ENCODE measurements at places on chromosomes 1 and 21.
A peak's percentile ranks its signal among the peaks of the same experiment; 100 is the strongest.

DNA sequence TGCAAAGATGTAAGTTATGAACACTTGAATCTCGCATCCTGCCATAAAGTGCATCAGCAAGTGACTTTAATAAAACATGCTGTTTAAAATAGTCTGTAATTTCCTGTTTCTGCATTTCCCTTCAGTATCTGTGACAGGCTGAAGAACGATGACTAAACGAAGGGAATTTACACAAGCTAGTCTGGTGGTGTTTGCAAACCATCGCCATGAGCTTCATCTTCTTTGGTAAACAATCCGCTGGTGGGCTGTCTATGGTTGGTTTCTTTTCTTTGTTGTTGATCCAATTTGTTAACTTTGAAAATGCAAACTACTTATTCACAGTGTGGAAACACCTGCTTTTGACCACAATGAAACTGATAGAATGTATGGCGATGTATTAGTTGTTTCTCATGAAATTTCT lies 13.9 kb downstream of the SERTAD4 start:
- DNase-seq = peak; percentile 42

GRCh38 chr1:74858136-74858535 lies 125.2 kb downstream of the TYW3 start:
- DNase-seq = no peak

- DNase-seq = no peak
Measured at GRCh38 chr1:31799196-31799894, 16.5 kb downstream of the SPOCD1 start.

GRCh38 chr1:176701151-176701866 lies 238.3 kb downstream of the PAPPA2 start:
- no peak for DNase-seq

- no peak for DNase-seq
Measured at GRCh38 chr1:19738076-19738475, 61.6 kb downstream of the TMCO4 start.

- no peak for DNase-seq
Measured at GRCh38 chr21:15259824-15260223, 195.0 kb upstream of the NRIP1 start.

DNA sequence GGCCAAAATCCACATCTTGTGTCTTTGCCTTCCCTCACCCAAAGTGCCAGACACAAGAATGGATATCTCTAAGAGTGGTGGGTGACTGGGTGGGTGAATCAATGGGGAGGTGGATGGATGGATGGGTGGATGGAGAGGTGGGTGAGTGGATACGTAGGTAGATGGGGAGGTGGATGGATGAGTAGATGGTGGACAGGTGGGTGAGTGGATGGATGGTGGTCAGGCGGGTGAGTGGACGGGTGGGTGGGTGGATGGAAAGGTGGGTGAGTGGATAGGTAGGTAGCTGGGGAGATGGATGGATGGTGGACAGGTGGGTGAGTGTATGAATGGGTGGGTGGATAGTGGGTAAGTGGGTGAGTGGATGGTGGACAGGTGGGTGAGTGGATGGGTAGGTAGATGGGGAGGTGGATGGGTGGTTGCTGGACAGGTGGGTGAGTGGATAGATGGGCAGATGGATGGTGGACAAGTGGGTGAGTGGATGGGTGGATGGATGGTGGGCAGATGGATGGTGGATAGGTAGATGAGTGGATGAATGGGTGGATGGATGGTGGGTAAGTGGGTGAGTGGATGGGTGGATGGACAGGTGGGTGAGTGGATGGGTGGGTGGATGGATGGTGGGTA lies 34.2 kb downstream of the SLC19A1 start:
- DNase-seq = no peak

GRCh38 chr1:43171312-43171875 lies 696 bp downstream of the EBNA1BP2 start:
- no peak for DNase-seq

All from HCEC 1CT (cell line).